IMR-90 (cell line): ENCODE measurements at places on chromosomes 11 and 22. TPM values are rescaled to one million over a fixed set of nuclear protein-coding genes. Genes with fewer than 3 reads are reported as not detected.

GRCh38 chr11:133892126-133892525, 46.8 kb upstream of the SPATA19 start:
- H3K4me1 ChIP-seq: no peaks in the 10 kb centered on the region
- H3K4me3 ChIP-seq: no peak overlapping the region
- no peaks in the 10 kb centered on the region for H3K36me3 ChIP-seq
- DNase-seq: no peak

GRCh38 chr11:47067401-47067800, 109.3 kb downstream of the ARFGAP2 start:
- H3K4me3 ChIP-seq: no peak overlapping the region
- no peak overlapping the region for H3K27ac ChIP-seq
- no peaks in the 10 kb centered on the region for H3K36me3 ChIP-seq
- H3K4me1 ChIP-seq: peaks cover 1% of the 10 kb centered on the region; the same call in 1 of the 2 replicates
- H3K27me3 ChIP-seq: no peaks in the 10 kb centered on the region
- DNase-seq: no peak

Gene ANO1
- total RNA-seq: 4.1 and 4.4 TPM in 2 replicates

DNA sequence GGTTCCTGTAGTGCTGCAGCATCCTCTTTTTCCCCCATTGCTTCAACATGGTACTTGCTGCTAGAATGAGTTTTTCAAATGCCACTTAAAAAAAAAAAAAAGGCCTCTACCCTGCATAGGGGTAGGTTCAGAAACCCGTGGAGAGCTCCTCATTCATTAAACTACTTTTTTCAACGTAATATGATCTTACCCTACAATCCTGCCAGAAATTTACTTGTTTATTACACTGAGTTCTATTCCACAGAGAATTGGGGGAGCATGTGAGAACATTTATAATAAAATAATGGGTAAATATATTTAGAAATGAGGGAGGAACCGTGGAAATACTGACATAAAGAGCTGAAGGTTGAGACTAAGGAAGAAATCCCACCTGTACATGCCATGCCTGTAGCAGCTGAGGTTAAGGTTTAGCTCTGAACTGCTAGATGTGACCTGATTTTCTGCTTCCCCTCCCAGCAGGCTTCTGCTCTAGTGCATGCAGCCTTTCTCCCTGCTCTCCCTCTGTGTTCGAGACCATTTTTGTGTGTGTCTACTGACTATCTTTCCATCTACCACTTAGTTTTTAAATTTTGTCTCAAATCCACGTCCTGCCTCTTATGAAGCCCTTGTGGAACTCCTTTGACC, 225.7 kb downstream of the DDX10 start:
- H3K4me3 ChIP-seq: no peak overlapping the region
- H3K4me1 ChIP-seq: peaks cover 8% of the 10 kb centered on the region
- no peak overlapping the region for H3K27ac ChIP-seq
- no peak for DNase-seq
- no peaks in the 10 kb centered on the region for H3K27me3 ChIP-seq

DNA sequence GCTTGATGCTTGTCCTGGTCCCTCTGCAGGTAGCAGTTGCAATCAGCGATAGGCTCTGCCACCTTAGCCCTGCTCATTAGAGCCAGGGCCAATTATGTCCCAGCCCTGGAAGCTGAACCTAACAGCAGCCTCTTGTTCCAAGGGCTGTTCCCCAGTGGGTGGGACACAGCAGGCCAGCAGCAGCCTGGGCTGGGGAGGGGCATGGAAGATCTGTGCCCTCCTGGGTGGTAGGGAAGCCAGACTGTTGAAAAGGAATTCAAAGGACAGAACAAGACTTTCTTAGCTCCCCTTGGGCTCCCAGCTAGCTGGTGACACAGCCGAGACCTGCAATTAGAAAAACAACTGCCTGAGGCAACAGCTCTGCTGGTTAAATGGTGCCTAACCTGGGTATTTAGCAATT, 17.4 kb downstream of the DRD2 start:
- no peak overlapping the region for H3K27ac ChIP-seq
- no peaks in the 10 kb centered on the region for H3K36me3 ChIP-seq
- H3K27me3 ChIP-seq: peaks cover 2% of the 10 kb centered on the region; the same call in 1 of the 2 replicates
- H3K4me1 ChIP-seq: no peaks in the 10 kb centered on the region

DNA sequence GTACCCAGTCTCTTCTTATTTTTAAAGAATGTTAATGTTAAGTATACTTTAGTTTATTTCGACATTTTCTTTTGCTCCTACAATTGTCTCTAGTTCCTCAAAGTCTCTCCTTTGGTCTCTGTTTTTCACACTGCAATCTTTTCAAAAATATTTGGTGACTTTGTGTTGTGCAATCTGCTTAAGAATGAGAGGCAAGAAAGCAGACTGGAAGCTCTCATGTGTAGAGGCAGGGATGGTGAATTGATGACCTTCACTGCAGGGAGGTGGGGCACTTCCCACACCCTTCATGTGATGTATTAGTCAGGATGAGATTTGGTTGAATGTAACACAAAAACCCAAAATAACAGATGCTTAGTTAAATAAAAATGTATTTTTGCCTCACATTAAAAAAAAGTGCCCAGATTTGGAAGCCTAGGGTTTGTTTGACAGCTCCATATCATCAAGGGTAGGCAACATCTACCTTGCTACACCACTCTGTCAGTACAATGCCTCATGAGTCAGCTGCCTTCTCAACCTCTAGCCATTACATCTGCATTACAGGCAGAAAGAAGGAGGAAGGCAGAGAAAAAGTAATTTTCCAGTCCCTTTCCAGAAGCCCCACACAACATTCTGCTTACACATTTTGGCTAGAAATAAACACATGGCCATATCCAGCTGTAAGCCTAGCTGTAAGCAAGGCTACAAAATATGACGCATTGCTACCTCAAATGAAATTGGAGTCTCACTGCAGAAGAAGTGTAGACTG, 3.8 kb upstream of the MMP27 start:
- peaks cover 2% of the 10 kb centered on the region; the same call in 1 of the 2 replicates for H3K4me1 ChIP-seq
- no peak overlapping the region for H3K27ac ChIP-seq
- no peaks in the 10 kb centered on the region for H3K36me3 ChIP-seq
- no peak for DNase-seq

Gene IFITM10
- total RNA-seq: under 0.01 and 0.18 TPM in 2 replicates

DNA sequence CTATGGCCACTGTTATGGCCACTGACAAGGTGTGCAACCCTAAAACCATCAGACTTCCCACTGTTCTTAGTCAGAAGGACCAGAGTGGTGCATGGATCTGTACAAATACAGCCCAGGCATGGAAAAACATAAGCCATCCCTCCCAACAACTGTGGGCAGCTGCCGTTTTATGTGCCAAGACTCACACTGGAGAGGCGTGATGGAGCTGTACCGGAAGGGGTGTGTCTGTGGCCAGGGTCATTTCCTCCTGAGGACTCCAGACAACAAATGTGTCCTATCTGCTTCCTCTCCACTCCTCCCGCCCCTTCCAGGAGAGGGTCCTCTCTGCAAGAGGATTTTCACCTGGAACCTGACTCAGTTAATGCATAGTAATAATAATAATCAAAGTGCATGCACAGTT, 29.5 kb downstream of the KCNJ1 start:
- H3K4me1 ChIP-seq: no peaks in the 10 kb centered on the region
- no peak overlapping the region for H3K4me3 ChIP-seq
- DNase-seq: no peak
- H3K36me3 ChIP-seq: no peaks in the 10 kb centered on the region
